Tibial nerve (tissue), 4 donors: ENCODE measurements at places on chromosomes 2 and 18.

DNA sequence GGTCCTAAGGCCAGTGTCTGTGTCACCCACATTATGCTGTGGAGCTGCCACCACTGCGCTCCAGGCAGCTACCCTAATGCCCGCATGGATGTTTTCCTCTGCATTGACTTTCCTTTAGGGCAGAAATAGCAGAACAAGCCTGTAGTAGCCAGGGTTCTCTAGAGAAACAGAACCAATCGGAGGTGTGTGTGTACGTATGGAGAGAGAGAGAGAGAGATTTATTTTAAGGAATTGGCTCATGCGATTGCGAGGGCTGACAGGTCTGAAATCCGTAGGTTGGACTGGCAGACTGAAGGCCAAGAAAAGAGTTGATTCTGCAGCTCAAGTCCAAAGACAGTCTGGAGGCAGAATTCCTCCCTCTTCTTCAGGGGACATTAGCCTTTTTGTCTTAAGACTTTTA is 110.3 kb downstream of the LAMA3 start:
- H3K36me3 ChIP-seq = no peaks in the 10 kb centered on the region
- H3K27ac ChIP-seq = no peak overlapping the region
- DNase-seq = no peak
- no peaks in the 10 kb centered on the region for H3K27me3 ChIP-seq
- no peaks in the 10 kb centered on the region for H3K4me1 ChIP-seq
- H3K4me3 ChIP-seq = no peak overlapping the region

DNA sequence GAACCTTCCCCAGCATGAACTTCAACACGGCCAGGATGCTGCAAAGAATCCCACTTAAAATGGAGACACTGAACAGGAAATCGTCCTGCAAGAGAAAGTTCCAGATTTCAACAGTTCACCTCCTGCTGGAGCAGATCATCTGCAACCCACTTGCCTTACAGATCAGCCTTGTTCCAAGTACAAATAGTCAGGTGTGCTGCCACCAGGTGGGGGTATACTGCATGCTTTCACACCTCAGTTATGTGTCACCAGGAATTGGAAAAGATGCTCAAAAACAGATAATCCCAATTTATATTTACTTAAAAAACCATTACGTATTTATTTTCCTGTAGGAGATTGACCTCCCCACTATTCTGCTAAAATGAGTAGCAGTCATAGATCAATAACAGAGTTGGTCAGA is 212.3 kb downstream of the MGAT5 start:
- no peak for DNase-seq
- H3K27me3 ChIP-seq = no peaks in the 10 kb centered on the region
- no peak overlapping the region for H3K4me3 ChIP-seq
- peaks cover 3% of the 10 kb centered on the region for H3K36me3 ChIP-seq
- H3K4me1 ChIP-seq = no peaks in the 10 kb centered on the region

- H3K27ac ChIP-seq = no peak overlapping the region
- no peak overlapping the region for H3K4me3 ChIP-seq
- no peaks in the 10 kb centered on the region for H3K27me3 ChIP-seq
- no peaks in the 10 kb centered on the region for H3K36me3 ChIP-seq
- DNase-seq = no peak
- H3K4me1 ChIP-seq = no peaks in the 10 kb centered on the region
Measured at GRCh38 chr2:221791844-221792243, 219.7 kb upstream of the EPHA4 start.

DNA sequence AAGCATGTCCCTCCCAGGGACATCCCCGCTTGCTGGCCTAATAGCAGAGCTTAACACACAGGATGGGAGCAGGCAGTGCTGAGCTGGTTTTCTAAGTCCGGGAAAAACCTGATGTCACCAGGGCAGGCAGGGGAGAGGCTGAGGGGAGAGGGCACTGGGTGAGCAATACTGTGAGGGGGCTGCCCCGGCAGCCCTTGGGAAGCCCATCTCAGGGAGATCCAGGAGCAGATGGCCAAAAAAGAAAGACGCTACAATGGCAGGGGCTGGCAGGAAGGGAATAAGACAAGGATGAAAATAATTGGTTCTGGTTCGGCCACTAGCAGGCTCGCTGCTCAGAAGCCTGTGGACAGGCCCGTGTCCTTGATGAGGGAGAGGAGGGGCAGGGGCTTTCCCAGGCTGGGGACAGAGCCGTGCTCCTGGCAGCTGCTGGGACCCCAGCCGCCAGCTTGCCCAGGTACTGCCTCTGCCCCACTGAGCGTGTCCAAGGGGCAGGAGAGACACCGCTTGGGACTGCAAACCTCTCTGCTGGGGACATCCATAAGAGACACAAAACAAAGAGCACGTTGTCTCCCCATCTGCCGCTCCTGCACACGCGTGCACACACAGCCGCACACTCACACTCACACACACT is 30.2 kb downstream of the SMAD7 start:
- no peaks in the 10 kb centered on the region for H3K36me3 ChIP-seq
- peaks cover 25% of the 10 kb centered on the region for H3K4me1 ChIP-seq
- DNase-seq = no peak
- H3K4me3 ChIP-seq = no peak overlapping the region
- no peaks in the 10 kb centered on the region for H3K27me3 ChIP-seq

DNA sequence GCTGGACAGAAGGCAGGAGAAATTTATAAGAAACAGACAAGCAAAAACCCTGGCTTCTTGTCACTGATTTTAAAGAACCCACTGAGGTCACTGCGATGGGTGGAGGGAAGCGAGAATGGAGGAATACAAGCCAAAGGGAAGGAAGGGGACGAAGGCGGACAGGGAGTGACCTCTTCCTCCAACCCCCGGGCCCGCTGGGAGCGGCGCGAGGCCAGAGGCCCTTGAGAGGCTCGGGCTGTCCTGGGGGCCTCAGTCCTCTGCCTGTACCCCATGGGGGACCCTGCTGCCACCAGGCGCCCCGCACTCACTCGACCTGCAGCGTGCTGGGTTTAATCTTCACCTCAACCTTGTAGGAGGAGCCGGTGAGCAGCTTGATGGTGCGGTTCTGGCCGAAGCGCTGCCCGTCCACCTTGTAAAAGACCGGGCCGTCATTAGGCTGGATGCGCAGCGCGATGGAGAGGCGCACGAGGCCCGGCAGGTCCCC is 793 bp downstream of the CNRIP1 start:
- DNase-seq = peak; percentile 7
- H3K4me1 ChIP-seq = peaks cover 25% of the 10 kb centered on the region
- no peaks in the 10 kb centered on the region for H3K36me3 ChIP-seq
- no peaks in the 10 kb centered on the region for H3K27me3 ChIP-seq
- H3K4me3 ChIP-seq = peak overlapping the region; percentile 95
- peak overlapping the region; percentile 93 for H3K27ac ChIP-seq

- H3K4me3 ChIP-seq = no peak overlapping the region
- H3K36me3 ChIP-seq = no peaks in the 10 kb centered on the region
- DNase-seq = no peak
- H3K4me1 ChIP-seq = peaks cover 7% of the 10 kb centered on the region
- H3K27me3 ChIP-seq = no peaks in the 10 kb centered on the region
Measured at GRCh38 chr18:25062720-25063119, 289.2 kb downstream of the ZNF521 start.
